ENCODE measurements at places on chromosomes 6 and 20. TPM values are rescaled to one million over a fixed set of nuclear protein-coding genes. Genes with fewer than 3 reads are reported as not detected.

KHDC1 gene
- total RNA-seq = 9.6 TPM

AIF1 gene
- total RNA-seq = 0.44 TPM

DNA sequence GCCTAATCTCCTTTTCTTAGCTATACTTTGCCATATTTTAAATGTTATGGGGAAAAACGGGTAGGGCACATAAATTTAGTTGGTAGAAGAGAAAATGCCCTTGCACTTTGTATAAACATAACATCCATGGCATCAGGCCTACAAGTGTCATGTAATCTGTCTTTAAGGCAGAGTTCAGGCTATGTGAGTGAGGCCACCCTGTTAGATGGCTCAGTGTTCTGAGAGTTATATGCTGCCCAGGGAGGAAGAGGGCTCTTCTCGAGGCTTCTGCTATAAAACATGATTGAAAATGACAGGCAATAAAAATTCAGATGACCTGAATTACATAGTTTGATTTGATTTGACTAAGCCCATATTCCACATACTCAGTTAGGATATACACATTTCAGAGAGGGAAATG, 553.6 kb upstream of the MAP3K7 start:
- DNase-seq = no peak

DNA sequence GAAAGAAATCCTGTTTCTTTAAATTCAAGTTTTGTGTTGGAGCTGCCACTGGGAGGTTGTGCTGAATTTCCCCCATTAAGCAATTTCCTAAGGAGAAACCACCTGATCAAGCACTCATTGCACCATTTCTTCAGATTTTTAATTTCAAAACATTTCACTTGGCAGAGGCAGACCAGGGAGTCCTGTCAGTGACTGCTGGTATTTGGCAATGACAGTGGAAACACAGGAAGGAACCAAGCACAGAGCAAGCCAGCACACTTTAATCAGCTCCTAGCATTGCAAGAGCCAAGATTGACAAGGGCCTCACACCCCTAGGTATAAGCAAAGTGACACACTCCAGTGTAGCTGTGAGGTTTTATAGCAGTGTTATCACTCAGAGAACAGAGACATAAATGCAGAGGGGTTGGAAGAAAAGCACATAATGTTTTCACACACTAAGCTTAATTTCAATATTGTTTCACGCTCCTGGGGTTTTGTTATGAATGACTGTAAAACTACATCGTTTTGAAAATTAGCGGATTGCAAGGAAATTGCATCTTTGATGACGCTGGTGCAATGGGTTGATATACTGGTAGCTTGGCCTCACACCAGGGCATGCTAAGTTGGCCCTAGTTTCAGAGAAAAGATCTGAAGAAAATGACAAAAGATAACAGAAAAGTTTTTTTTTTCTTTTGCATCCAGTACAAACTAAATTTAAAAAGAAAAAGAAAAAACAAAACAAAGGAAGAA, 768.4 kb downstream of the TFAP2A start:
- DNase-seq = no peak

- DNase-seq = no peak
Measured at GRCh38 chr20:35547329-35547728, 5.5 kb downstream of the ERGIC3 start.

- no peak for DNase-seq
Measured at GRCh38 chr6:114062199-114062598, 91.3 kb upstream of the HDAC2 start.

DNA sequence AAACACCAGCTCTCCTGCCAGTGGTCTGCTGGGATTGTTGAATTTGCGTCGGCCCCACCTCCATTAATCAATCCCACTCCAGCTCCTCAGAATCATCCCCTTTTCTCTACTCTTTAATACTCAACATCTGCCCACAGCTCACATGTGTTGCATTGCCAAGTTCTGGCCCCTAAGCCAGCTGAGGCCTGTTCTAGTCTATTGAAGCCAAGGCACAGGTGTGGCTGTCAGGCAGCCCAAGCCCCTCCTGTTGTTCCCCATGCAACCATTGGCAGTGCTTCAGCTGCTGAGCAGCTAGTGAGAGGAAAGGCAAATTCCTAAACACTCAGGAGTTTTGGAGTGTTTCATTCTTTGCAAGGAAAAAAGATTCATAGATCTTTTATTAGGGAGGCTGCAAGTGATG, 128.0 kb upstream of the NT5E start:
- no peak for DNase-seq

GRCh38 chr20:1632178-1632577, 12.4 kb upstream of the SIRPB1 start:
- no peak for DNase-seq

HSPA1L gene
- total RNA-seq = 2.8 TPM

DNA sequence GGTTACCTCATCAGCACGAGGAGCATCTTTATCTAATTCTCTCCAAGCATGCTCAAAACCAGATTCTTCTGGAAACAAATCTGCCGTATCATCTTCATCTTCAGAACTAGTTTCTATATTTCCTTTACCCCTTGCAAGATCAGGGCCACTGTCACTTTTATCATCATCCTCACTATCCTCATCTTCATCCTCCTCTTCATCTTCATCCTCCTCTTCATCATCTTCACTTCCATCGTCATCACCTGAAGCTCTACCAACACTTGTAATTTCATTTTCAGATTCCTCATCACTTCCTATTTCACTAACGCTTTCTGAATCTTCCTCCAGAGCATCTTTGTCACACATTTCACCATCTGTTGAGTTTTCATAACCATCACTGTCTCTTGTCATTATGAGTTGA, 8.9 kb downstream of the ESF1 start:
- no peak for DNase-seq

MATN4 gene
- 0.15 TPM for total RNA-seq

DNA sequence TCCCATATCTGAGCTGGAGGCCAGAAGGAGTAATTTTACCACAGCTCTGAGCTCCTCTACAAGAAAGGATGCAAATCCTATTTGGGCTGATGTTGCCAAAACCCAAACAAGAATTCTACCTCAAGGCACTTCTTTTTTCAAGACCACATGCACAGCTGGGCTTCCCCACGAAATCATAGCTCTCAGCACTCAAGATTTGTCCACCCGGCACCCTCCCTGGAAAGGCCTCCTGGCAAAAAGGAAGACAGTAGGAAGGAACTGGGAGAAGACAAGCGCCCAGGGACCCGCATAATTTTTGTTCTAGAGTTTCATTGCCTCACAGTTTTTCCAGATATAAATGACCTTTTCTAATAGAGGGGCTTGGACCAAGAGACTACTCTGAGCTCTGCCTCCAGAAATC, 90.5 kb downstream of the BANF2 start:
- no peak for DNase-seq

DNA sequence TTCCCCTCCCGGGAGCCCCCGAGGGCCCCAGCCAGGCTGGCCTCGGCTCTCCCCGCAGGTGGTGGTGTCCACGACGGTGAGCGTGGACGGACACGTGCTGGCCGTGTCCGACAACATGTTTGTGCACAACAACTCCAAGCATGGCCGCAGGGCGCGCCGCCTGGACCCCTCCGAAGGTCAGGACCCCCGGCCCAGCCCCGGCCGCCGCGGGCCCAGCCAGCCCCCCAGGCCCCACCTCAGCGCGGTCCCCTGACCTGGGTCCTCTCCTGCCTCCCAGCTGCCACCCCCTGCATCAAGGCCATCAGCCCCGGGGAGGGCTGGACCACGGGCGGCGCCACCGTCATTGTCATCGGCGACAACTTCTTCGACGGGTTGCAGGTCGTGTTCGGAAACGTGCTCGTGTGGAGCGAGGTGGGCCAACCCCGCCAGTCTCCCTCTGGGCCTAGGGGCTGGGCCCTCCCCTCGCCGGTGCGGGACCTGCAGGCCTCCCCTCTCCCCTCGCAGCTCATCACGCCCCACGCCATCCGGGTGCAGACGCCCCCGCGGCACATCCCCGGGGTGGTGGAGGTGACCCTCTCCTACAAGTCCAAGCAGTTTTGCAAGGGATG, 51.0 kb downstream of the CPXM1 start:
- DNase-seq = no peak

DNA sequence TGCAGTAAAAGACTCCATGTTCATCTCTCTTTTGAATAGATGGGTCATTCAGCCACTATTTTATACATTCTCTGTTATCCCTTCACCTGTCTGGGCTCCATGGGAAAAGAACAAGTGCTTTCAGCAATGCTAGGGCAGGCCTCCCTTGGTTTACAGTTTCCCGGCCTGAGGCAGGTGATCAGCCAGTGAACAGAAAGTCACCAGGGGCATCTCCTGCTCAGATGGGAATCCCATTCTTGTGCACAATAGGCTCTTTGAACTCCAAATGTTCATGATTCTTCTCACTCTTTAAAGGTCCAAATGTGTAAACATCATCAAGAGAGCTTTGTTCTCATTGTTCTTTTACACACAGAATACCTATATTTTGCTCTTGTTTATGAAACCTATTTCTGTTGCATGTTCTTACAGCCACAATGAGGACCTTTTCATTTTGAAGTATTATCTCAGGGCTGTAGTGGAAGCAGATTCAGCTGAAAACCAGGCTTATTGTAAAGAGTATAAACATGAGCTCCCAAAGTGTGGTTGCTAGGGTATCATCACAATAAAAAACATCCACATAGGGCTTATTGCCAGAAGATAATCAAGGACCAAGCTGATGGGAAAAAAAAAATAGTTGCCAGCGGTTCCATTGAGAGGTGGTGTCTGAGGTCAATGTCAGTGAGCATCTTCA, 267.1 kb upstream of the SGK1 start:
- no peak for DNase-seq

FOXF2 gene
- total RNA-seq = 12.7 TPM
